Nasal cavity respiratory epithelium epithelial cell of viscerocranial mucosa (primary cell): ENCODE measurements at places on chromosomes 12 and 14. TPM values are rescaled to one million over a fixed set of nuclear protein-coding genes. Genes with fewer than 3 reads are reported as not detected.

SYNDIG1L gene
- total RNA-seq, result under 0.01 and 0.14 TPM in 2 replicates

DDX54 gene
- 41.0 and 46.9 TPM in 2 replicates for total RNA-seq

RHOJ gene
- total RNA-seq, result 0.07 TPM in 1 of 2 replicates, not detected in the other

MSI1 gene
- total RNA-seq, result not detected in 2 replicates

METAP2 gene
- total RNA-seq, result 41.4 and 63.1 TPM in 2 replicates

LYZ gene
- total RNA-seq, result 0.07 TPM in 1 of 2 replicates, not detected in the other

EMP1 gene
- 11.6 and 31.9 TPM in 2 replicates for total RNA-seq

TMEM229B gene
- 0.68 and 4.8 TPM in 2 replicates for total RNA-seq

TSPAN11 gene
- total RNA-seq, result 0.07 TPM in 1 of 2 replicates, not detected in the other

LGALS3 gene
- 152 and 171 TPM in 2 replicates for total RNA-seq

PRIMA1 gene
- total RNA-seq, result under 0.01 TPM in 1 of 2 replicates, not detected in the other

PTGDR gene
- not detected in 2 replicates for total RNA-seq

BDKRB2 gene
- total RNA-seq, result 4.8 and 9.0 TPM in 2 replicates

NPAS3 gene
- 1.6 TPM in 1 of 2 replicates, not detected in the other for total RNA-seq

KRT83 gene
- total RNA-seq, result not detected in 2 replicates

CAND1 gene
- 97.7 and 174 TPM in 2 replicates for total RNA-seq

KRT5 gene
- 6,718 and 16,450 TPM in 2 replicates for total RNA-seq

KCNH3 gene
- total RNA-seq, result under 0.01 TPM in 1 of 2 replicates, not detected in the other

KRT82 gene
- total RNA-seq, result not detected in 2 replicates

HOXC13 gene
- not detected in 2 replicates for total RNA-seq

TOX4 gene
- 18.1 and 40.8 TPM in 2 replicates for total RNA-seq

GEMIN2 gene
- 40.3 and 57.4 TPM in 2 replicates for total RNA-seq

CLMN gene
- 5.8 and 8.2 TPM in 2 replicates for total RNA-seq

POTEM gene
- not detected in 2 replicates for total RNA-seq

CLEC9A gene
- not detected in 2 replicates for total RNA-seq

PHETA1 gene
- total RNA-seq, result 5.8 and 7.9 TPM in 2 replicates

FAM90A1 gene
- total RNA-seq, result 0.28 TPM in 1 of 2 replicates, not detected in the other

MDGA2 gene
- not detected in 2 replicates for total RNA-seq

SPTB gene
- total RNA-seq, result not detected in 2 replicates

SERPINA10 gene
- total RNA-seq, result not detected in 2 replicates

USP15 gene
- total RNA-seq, result 53.0 and 80.1 TPM in 2 replicates

OR6C75 gene
- not detected in 2 replicates for total RNA-seq

CFAP54 gene
- under 0.01 and 0.78 TPM in 2 replicates for total RNA-seq

CCDC38 gene
- under 0.01 TPM in 1 of 2 replicates, not detected in the other for total RNA-seq

ZNF384 gene
- total RNA-seq, result 7.2 and 17.5 TPM in 2 replicates

CLEC2A gene
- not detected in 2 replicates for total RNA-seq

KSR2 gene
- total RNA-seq, result under 0.01 TPM in 2 replicates

GARIN6 gene
- not detected in 2 replicates for total RNA-seq

GPATCH2L gene
- total RNA-seq, result 44.1 and 70.8 TPM in 2 replicates

SLC8A3 gene
- not detected in 2 replicates for total RNA-seq

CEP128 gene
- total RNA-seq, result 2.4 and 5.1 TPM in 2 replicates

GPR84 gene
- total RNA-seq, result 0.07 TPM in 1 of 2 replicates, not detected in the other

KRT72 gene
- total RNA-seq, result not detected in 2 replicates

RIMBP2 gene
- total RNA-seq, result not detected in 2 replicates

TIMM9 gene
- 30.1 and 32.9 TPM in 2 replicates for total RNA-seq

GAPDH gene
- 4,821 and 5,284 TPM in 2 replicates for total RNA-seq
